ENCODE measurements at places on chromosomes 12 and 14. TPM values are rescaled to one million over a fixed set of nuclear protein-coding genes. Genes with fewer than 3 reads are reported as not detected.

Gene FAM181A
- not detected for total RNA-seq

DNA sequence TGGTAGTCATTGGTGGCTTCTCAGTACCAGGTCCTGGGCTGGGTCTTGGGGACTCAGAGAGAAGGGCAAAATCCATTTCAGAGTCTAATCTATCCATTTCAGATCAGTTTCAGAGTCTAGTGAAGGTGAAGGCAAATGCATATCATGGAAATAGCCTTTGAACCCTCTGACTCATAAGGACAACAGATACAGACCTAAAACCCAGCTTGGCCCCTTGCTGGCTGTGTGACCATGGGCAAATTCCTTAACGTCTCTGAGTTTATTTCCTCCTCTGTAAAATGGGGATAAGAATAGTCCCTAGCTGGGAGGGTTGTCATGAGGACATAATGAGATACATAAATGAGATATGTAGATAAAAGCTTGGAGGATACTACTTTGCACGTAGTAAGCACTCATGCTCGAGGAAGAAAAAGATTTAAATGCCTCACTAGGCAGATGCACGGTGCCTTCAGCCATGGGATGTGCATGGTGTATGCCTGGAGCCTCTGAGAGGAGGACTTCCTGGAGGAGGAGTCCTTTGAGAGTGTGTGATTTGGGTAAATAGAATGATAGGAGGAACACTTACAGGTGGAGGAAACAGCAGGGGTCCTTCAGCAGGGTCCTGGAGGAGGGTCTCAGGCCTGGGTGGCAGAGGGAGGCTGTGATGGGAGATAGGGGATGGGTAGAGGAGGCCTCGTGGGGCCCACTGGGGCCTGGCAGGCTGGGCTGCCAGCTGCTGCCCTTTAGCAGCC, 8.0 kb downstream of the DTX1 start:
- no peak for DNase-seq

GRCh38 chr12:66379616-66380015, 77.3 kb downstream of the HELB start:
- no peak for DNase-seq

Gene KLHDC1
- 0.51 TPM for total RNA-seq

Gene AMDHD1
- 0.11 TPM for total RNA-seq

DNA sequence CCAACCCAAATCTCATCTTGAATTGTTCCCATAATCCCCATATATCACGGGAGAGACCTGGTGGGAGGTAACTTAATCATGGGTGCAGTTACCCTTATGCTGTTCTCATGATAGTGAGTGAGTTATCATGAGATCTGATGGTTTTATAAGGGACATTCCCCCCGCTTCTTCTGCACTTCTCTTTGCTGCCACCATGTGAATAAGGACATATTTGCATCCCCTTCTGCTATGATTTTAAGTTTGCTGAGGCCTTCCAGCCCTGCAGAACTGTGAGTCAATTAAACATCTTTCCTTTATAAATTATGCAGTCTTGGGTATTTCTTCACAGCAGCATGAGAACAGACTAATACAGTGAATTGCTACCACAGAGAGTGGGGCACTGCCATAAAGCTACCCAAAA, 179.1 kb downstream of the LRIG3 start:
- no peak for DNase-seq
